A673 (cell line): ENCODE measurements at places on chromosomes 1 and 21.

GRCh38 chr1:21451212-21451611 lies 11.3 kb downstream of the NBPF3 start:
- no peaks in the 10 kb centered on the region for H3K27me3 ChIP-seq
- peaks cover 9% of the 10 kb centered on the region for H3K4me1 ChIP-seq
- no peaks in the 10 kb centered on the region for H3K36me3 ChIP-seq
- no peak overlapping the region for H3K4me3 ChIP-seq

GRCh38 chr1:17633654-17634053 lies 94.2 kb downstream of the ARHGEF10L start:
- no peak for DNase-seq
- H3K27me3 ChIP-seq = no peaks in the 10 kb centered on the region
- no peak overlapping the region for H3K27ac ChIP-seq

DNA sequence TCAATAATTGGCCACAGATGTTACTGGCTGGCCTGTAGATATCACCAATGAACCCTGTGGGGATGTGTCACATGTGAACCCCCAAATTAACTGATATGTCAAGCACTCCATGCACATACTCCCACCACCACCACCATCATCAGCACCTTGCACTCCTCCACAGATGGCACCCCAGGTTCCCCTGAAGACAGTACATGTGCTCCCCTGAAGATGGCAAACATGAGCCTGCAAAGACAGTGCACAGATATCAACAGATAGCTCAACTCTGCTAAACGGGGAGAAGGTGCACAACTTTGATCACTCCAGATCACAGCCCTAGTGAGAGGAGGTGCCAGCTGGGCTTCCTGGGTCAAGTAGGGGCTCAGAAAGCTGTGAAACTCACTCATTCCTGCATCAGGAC lies 74.4 kb downstream of the CLCA4 start:
- H3K4me1 ChIP-seq = no peaks in the 10 kb centered on the region
- H3K27me3 ChIP-seq = peaks cover 5% of the 10 kb centered on the region
- no peaks in the 10 kb centered on the region for H3K36me3 ChIP-seq
- no peak overlapping the region for H3K4me3 ChIP-seq
- no peak for DNase-seq
- H3K27ac ChIP-seq = no peak overlapping the region

GRCh38 chr1:177181280-177181630 lies 10.5 kb downstream of the BRINP2 start:
- H3K36me3 ChIP-seq = no peaks in the 10 kb centered on the region
- H3K27ac ChIP-seq = no peak overlapping the region
- peaks cover 9% of the 10 kb centered on the region for H3K4me1 ChIP-seq

GRCh38 chr1:239262538-239262937 lies 123.8 kb upstream of the CHRM3 start:
- H3K27me3 ChIP-seq = no peaks in the 10 kb centered on the region
- H3K27ac ChIP-seq = no peak overlapping the region
- no peak overlapping the region for H3K4me3 ChIP-seq
- H3K4me1 ChIP-seq = no peaks in the 10 kb centered on the region
- no peaks in the 10 kb centered on the region for H3K36me3 ChIP-seq
- DNase-seq = no peak
